ENCODE measurements at places on chromosomes 2 and 18.

GRCh38 chr2:62996534-62997186 lies 54.0 kb upstream of the OTX1 start:
- peak; percentile 82 for DNase-seq

DNA sequence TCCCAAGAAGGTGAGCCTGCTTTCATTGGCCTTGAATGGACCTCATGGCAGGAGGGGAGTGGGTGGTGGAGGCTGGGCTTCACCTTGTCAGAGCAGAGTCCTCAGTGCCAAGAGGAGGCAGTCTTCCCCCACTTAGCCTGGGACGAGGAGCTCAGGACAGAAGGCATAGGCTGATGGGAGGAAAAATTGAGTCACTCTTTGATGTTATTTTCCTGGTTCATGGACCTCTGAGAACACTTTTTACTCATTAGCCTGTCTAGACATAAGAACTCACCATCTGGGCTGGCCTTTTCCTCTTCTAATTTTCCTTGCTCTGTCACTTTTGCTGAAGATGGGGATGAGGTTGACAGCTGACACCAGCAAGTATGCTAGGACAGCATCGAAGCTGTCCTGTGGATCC lies 225.7 kb upstream of the TNP1 start:
- no peak for DNase-seq

- no peak for DNase-seq
Measured at GRCh38 chr2:238569507-238570195, 142.9 kb downstream of the ASB1 start.

GRCh38 chr2:95165030-95165370 lies 609 bp upstream of the ZNF2 start:
- DNase-seq = no peak

- DNase-seq = no peak
Measured at GRCh38 chr18:25145731-25146511, 206.0 kb downstream of the ZNF521 start.

DNA sequence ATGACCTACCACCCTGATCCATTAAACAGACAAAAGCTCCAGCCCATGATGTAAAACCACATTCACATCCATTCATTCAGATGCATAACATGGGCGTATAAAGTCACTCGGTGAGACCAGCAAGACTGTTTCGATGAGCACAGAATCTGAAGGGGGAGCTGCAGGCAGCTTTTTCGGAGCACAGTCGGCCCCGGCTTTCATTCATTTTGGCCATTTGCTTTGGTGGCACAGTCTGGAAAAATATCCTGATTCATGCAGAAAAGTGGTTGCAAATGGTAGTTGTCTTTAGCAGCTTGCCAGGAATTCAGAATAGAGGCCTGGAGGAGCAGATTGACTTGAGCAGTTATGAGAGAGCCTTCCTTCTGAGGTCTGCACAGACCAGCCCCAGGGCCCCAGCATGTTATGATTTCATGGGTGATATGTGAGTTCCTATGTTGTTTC lies 11.2 kb downstream of the ARID5A start:
- DNase-seq = no peak

GRCh38 chr2:120684289-120685065 lies 51.2 kb upstream of the GLI2 start:
- DNase-seq = no peak

DNA sequence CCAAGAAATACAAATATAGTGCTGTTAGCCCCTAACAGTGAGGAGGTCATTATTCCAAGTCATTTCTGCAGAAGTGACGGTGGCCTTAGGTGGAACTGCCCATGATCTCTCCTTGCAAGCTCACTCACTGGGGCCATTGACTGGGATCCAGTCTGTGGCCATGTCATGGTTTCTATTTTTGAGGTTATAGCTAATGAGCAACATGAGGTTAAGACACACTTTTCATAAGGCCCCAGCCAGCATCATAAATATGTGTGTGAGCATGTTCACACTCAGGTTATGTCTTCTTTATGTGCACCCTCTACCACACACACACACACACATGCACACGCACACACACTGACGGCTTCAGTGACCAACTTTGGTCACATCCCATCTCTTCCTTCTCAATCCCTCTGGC lies 484 bp downstream of the AFF3 start:
- no peak for DNase-seq

DNA sequence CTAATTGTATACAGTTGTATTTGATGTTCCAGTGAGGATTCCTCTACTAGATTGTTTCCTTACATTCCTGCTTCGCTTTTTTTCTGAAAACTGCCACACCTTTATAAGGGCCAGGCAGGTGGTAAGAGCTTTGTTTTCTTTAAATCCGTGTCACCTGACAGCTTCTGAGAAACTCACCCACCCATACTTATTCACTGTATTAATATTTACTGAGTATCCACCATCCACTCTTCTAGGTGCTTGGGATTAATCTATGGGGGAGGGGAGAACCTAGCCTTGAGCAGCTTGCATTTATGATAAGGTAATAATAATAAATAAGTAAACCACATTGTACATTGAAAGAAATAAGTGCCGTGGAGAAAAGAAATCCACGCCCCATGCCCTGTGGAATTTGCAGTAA lies 174.7 kb upstream of the AGAP1 start:
- no peak for DNase-seq

DNA sequence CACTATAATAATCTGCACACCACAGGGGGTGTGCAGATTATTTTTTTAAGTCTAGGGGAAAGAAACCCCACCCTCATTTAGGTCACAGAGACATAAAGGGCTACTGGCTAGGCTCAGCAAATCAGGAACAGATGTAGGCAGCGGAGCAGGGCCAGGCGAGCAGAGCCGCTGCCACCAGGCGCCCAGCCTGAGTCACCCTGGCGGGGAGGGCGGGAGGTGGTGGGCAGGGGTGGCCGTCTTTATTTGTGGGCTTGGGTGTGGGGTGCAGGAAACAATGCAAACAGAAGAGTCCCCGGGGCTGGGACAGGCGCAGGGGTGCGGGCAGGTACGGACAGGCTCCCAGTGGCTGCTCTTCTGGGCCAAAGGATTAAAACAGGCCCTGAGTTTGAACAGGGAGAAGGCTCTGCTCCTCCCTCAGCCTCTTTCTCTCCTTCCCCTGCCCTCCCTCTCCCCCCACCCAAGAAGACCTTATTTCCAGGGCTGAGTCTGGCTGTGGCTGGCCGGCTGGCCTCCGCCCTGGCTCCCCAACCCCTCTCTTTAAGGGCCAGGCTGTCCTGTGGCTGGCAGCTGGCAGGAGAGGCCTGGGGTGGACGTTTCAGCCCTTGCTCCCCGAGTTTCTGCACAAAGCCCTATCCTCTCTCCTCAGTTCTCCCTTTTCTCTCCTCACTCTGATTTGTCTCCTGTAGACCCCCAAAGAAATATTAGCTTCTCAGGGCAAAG lies 142.9 kb upstream of the SMAD2 start:
- no peak for DNase-seq

- DNase-seq = no peak
Measured at GRCh38 chr18:48546396-48546795, 7.6 kb downstream of the CTIF start.

GRCh38 chr18:9808295-9809241 lies 77.2 kb upstream of the TXNDC2 start:
- DNase-seq = no peak

GRCh38 chr2:35946478-35946877 lies 409.1 kb upstream of the CRIM1 start:
- DNase-seq = no peak

DNA sequence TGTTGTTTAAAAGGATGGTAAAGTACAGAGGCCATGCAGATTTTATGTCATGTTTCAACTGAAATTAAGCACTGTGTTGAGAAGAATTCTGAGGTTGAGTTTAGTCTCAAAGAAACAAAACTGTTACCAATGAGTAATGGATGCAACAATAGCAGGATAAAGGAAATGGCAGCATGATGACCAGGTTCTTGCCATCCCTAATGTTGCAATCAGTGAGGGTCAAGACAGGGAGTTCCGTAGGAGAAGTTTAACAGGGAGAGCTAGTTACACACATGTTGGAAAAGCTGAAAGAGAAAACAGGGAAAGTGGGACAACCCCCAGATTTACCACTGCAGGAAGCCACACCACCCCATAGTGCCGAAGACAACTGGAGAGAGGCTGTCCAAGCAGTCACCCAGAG lies 343.8 kb upstream of the EPHA4 start:
- DNase-seq = no peak

GRCh38 chr2:97645112-97645694 lies 659 bp upstream of the COX5B start:
- peak; percentile 57 for DNase-seq

All from hematopoietic multipotent progenitor cell treated with erythropoietin and hydrocortisone succinate and interleukin-3 and kit ligand, for 6 days (in vitro differentiated cells).